Activated CD4-positive, alpha-beta T cell treated with anti-CD3 and anti-CD28 coated beads, Interleukin-2, amount 50 U/mL, for 1 hour (primary cell): ENCODE measurements at places on chromosomes 11 and 22.

DNA sequence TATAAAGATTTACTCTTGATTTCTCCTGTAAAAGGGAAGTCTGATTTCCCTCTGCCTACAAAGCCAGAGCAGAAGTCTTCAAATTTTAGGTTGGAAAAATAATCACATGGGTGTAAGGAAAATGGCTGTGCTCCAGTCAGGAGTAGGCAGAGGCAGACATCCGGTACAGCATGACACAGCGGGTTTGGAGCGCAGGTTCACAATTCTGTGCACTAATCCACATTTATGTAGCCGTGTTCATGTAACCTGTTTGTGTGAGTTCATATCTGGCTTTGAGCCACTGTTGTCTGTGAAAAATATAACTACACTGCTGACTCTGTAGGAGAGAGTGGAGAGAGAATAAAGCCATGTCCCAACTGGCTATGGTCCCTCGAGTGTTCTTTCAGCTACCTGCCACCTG is 248.0 kb downstream of the CASP12 start:
- no peak for DNase-seq

DNA sequence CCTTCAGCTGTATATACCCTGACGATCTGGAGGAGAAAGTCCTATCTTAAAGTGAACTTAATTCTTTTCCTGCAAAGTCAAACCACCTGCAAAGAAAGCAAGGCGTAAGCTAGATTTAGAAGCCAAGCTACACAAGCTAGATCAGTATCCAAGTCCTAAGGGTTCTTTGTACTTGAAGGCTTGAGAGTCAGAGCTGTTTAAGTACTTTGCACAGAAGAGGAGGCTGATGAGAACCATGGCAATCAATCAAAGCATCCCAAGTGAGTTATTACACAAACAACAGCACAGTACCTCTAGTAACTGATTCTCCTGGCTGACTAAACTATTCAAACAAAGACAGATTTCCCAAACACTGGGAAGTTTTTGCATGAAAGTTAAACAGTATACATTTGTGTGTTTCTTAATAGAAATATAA is 1.9 kb downstream of the CDON start:
- DNase-seq = no peak

- DNase-seq = no peak
These were observed 62.6 kb upstream of the PHF21A start for GRCh38 chr11:46183819-46184218.

GRCh38 chr11:8801121-8801520 is 109.9 kb upstream of the AKIP1 start:
- DNase-seq = no peak

DNA sequence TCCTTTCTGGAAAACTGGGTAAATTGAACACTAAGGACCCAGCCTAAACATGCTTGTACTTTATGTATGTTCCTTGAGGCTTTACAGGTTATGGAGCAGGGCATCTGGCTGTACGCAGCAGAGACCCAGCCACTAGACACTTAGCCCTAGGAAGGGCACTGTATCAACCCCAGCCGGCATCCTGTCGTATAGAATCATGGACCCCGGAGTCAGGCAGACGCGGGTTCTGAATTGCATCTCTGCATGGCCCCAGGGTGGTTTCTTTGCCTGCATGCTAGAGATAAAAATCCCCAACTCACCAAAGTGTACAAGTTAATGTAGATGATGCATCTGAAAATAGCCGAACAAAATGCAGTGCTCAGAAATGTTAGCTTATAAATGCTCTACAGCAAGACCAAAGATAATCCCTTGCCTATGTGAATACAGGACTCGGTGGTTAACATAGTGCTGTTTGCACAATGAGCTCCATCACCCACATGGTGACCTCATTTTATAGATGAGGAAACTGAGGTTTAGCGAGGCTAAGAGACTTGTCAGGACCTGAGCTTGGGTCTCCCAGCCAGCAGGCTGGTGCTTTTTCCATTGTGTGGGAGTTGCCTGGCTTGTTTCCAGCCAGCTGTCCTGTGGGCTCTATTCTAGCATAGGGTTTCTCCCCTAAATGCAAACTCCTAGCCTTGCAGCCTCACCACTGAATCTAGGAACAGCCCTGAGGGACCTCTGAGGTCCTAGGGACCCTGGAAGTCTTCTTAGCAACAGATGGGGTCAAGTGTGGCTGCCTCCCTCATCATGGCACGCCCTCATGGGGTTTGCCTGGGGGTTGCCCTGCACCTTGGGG is 7.3 kb downstream of the CD6 start:
- DNase-seq = peak; percentile 48

- DNase-seq = no peak
These were observed 97.9 kb downstream of the RRAS2 start for GRCh38 chr11:14261066-14261465.

- no peak for DNase-seq
These were observed 21.2 kb downstream of the LIF start for GRCh38 chr22:30225220-30225927.

- DNase-seq = no peak
These were observed 273.0 kb downstream of the CASP12 start for GRCh38 chr11:104625246-104625645.

- no peak for DNase-seq
These were observed 61.7 kb upstream of the CHRNA10 start for GRCh38 chr11:3732671-3733436.

DNA sequence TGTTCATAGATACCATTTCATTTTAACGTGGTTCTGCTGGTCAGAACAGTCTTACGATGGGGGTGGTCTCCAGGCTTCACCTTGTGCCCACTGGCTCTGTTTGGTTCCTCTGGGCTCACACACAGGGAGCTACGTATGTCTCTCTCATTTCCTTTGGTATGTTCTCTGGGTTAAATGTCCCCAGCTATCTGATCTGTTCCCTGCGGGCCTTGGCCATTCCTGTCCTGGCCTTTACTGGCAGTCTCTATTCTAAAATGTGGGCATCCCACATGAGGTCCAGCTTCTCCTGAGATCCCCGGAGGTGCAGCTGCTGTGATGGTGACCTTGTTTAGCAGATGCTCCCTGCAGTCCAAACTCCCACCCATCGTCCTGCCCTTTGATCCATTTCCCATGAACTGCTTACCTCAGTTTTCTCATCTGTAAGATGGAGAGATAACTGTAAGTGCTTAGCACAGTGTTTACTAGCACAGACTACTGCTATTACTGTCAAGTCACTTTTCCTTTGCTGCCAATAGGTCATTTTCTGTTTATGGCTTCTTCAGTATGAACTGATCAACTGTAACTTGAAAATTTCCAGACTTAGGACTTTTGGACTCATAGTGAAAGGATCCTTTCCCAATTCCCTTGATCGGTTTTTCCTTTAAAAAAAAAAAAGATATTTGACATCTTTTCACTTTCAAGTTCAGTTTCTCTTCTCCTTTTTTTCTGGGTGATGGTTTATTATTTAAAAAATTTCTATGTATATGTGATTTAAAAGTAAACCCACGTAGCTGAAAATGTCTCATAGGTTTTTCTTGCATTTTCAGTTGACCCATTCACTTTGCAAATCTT is 92.9 kb downstream of the PTPRJ start:
- no peak for DNase-seq

- no peak for DNase-seq
These were observed 58.9 kb upstream of the ARHGAP32 start for GRCh38 chr11:129251067-129251466.

- peak; percentile 10 for DNase-seq
These were observed 657 bp downstream of the ELMOD1 start for GRCh38 chr11:107591378-107592230.

- no peak for DNase-seq
These were observed 143.0 kb downstream of the TBC1D22A start for GRCh38 chr22:46905415-46905814.

GRCh38 chr11:68942095-68942620 is 38.5 kb downstream of the IGHMBP2 start:
- no peak for DNase-seq

- DNase-seq = no peak
These were observed 2.7 kb upstream of the EIF3M start for GRCh38 chr11:32580967-32581366.

DNA sequence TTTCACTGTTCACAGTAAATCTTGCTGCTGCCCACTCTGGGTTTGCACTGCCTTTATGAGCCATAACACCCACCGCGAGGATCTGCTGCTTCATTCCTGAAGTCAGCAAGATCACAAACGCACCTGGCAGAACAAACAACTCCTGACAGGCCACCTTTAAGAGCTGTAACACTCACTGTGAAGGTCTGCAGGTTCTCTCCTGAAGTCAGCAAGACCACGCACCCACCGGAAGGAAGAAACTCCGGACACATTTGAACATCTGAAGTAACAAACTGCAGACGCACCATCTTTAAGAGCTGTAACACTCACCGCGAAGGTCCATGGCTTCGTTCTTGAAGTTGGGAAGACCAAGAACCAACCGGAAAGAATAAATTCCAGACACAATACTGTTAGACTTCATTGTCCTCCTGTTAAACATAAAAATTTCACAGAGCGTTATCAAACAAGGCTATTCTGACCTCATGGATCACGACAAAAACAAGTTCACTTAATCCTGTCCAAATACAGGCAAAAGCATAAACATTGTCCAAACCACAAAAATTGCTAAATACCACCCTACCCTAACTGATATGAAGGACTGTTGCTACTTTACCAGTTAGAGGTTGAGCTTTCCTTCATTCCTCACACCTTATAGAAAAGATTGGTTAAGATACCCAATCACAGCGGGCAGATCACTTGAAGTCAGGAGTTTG is 3.0 kb upstream of the CCDC117 start:
- DNase-seq = no peak

DNA sequence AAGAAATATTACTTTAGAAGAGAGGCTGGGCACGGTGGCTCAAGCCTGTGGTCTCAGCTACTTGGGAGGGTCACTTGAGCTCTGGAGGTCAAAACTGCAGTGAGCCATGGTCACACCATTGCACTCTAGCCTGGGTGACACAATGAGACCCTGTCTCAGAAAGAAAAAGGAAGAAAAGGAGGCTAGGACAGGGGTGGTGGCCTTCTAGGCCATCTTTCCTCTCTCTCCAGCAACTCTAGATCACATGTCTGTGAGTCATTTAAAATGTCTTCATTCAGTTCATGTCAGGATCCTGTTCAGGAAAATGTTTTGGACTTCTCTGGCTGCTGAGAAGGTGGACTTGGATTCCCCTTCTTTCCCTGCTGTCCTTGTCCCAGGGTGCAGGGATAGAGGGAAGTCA is 53.3 kb downstream of the PPFIA1 start:
- no peak for DNase-seq

DNA sequence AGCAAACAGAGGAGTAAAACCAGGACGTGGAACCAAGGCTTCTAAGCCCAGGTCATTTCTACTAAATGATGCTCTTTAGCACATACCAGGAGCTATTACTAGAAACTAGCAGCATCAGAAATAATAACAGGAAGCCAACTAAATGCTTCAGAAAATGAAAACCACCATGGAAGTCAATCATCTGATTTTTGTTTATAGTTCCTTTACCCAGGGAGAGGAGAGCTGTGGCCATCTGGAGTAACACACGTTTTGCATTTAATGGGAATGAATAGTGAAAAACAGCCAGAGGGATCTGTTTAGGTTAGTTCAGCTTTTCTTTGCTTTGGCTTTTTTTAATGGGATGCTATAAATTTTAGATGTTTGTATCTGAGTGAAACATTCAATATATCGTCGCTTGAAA is 250.7 kb upstream of the ARHGAP20 start:
- DNase-seq = no peak

DNA sequence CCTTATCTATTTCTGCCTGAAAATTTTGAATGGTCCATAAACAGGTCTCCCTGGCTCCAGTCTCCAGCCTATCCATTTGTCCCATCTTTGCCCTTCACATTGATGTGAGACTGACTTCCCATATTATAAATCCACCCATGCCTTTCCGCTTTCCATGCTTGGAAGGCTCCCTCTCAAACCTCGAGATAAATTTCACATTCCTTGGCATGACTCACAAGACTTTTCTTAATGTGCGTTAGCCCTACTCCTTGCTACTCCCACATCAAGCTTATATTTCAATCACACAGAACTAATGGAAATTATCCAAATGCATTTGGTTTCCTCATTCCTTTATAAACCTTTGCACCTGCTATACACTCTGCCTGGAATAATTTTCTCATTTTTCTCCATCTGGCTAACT is 163.7 kb upstream of the NTM start:
- DNase-seq = no peak

GRCh38 chr11:69003866-69004367 is 9.1 kb downstream of the MRGPRF start:
- no peak for DNase-seq

DNA sequence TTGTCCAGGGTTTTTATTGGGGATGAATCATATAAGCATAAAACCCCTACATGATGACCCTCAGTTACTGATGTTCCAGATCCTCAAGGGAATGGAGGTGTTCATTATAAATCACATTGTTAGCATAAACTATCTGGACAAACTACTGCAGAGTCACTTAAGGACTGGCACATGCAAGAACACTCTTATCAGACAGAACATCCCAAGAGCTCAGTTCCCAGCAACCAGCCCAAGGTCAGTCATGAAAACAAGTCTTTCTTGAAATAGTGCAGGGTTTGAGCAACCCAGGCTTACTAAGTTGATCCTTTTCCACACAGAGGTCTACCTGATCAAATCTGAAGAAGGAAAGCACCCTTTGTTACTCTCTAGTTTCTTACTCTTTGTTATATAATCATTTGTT is 13.5 kb upstream of the PTS start:
- DNase-seq = no peak

- no peak for DNase-seq
These were observed 140.9 kb upstream of the CHORDC1 start for GRCh38 chr11:90363739-90364138.

DNA sequence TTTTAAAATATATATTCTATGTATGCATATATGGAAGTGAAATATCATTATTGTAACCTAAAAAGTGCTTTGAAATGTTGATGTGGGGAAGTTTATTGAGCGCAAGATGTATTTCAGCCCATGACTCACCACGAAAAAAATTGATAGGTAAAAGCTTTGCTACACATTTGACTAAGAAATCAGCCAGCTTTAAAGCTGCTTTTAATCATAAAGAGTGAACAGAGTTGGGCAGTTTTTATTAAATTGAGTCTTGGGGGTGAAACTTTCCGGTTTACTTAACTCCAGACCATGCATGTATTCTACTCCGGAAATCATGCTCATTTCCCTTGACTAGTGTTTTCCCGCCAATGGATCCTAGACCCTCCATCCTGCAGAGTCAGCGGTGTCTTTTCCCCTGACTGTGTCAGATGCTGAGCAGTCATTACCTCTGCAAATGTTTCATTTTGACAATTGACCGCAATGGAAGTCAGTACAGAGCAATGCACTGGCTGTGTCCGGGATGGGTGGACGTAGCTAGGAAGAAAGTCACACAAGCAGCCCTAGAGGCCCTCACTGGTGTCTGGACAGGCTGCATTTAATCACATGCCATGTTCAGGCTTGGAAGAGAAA is 47.2 kb upstream of the MPEG1 start:
- DNase-seq = no peak

- DNase-seq = no peak
These were observed 8.8 kb downstream of the ZBED4 start for GRCh38 chr22:49862496-49862776.
